ENCODE measurements at places on chromosomes 12 and 14.

- no peak for DNase-seq
Measured at GRCh38 chr14:71411738-71412137, 504.5 kb downstream of the PCNX1 start.

- DNase-seq: no peak
Measured at GRCh38 chr14:66824251-66824650, 316.3 kb downstream of the GPHN start.

GRCh38 chr12:67632005-67632404 is 16.5 kb upstream of the DYRK2 start:
- DNase-seq: no peak

DNA sequence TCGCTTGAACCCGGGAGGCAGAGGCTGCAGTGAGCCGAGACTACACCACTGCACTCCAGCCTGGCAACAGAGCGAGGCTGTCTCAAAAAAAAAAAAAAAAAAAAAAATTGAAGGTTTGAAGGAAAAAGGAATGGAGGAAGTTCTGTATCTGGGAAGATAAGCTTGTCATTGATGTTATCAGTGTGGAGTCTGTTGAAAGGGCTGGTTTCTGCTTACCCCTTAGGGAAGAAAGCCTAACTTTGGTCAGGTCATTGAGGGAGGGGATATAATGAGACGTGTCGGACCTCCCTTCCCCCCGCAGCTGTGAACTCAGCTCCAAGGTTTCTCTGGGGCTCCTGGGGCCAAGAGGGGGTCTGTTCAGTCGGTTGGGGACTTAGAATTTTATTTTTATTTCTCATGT is 16.4 kb downstream of the DAO start:
- no peak for DNase-seq

- DNase-seq: no peak
Measured at GRCh38 chr14:87601036-87601435, 391.9 kb downstream of the GALC start.

- no peak for DNase-seq
Measured at GRCh38 chr12:31817120-31817519, 88.3 kb upstream of the AMN1 start.

- DNase-seq: no peak
Measured at GRCh38 chr12:66829660-66830325, 150.9 kb upstream of the GRIP1 start.

GRCh38 chr14:99200654-99201005 is 71.4 kb downstream of the BCL11B start:
- no peak for DNase-seq

DNA sequence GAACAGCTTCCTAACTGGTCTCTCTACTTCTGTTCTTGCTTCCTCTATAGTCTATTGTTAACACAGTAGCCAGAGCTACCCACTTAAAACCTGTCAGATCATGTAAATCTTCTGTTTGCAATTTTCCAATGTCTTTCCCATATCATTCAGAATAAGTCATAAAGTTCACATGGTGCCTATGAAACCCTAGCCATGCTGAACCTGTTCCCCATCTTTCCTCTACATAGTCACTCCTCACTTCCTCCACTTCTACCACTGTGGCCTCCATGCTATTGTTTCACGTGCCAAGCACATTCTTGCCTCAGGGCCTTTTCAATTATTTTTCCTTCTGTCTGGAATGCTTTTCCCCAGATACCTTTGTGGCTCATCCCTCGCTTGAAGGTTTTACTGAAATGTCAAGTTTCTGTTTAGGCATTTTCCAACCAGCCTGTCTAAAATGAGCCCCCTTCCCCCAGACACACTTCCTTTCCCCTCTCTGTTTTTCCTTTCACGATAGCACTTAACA is 132.1 kb downstream of the DYRK2 start:
- DNase-seq: no peak

DNA sequence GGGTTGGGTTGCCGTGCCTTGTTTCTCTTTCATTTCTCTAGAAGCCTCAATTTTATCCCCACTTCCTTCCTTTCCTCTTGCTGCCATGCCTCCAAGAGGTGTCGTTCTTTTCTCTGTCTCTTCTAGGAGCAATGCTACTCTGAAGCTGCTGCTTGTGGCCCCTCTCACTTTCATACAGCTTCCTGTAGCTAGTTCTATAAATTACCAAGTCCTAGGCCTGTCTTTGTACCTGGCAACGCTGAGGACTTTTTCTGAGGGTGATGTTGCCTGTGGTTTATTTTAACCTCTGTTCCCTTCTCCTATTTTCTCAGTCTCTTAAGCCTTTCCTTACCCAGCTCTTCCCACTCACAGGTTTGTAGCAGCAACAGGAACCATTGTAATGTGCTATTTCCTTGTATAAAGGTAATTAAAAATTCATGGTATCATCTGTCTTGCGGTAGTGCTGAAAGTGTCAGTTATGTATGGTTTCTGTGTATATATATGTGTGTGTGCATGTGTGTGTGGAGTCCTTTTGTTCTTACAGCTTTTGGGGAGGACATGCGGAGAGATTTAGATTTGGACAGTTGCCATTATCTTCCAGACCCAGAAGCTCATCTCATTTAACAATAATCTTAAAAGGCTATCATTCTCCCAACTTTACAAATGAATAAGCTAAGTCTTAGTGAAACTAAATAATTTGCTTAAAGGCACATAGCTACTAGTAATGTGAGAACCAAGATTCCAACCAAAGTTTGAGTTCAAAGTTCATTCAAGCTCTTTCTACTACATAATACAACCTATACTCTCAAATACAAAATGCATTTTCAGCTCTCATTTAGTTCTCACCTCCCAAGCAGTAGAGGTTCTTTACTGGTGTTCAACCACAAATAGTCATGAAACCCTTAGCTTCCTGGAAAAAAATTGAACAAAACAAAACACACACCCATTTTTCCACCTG is 43.8 kb downstream of the DDHD1 start:
- peak; percentile 28 for DNase-seq

DNA sequence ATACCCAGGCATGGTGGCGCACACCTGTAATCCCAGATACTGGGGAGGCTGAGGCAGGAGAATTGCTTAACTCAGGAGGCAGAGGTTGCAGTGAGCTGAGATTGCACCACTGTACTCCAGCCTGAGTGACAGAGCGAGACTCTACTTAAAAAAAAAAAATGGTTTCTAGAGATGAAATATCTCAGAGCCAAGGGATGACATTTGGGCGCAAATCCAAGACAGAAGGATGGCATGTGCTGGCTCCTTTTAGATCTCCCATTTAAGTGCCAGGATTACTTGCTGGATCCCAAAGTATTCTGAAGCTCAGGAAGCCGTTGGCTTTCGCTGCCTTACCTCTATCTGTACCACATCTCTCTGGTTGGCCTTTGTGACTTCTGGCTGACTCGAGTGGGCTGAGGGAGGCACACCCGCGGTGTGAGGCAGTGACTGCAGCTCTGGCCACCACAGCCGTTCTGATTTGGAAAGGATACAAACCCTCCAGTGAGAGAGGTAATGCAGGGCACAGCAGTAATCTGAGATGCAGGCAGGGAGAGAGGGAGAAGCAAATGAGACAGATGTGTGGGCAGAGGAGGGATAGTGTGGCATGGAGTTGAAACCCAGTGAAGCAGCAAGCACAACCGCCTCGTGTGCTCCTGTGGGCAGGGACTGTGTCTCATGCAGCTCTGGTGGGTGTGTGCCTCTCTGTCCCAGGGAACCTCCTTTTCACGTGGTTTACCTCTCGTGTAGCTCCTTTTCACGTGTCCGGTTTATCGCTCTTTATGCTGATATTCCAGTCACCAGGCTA is 4.9 kb downstream of the B4GALNT3 start:
- DNase-seq: no peak

Measured in stimulated activated CD4-positive, alpha-beta T cell treated with anti-CD3 and anti-CD28 coated beads, TNF-alpha, amount 100 ng/mL, for 1 hour (primary cell).